ELR (cell line): ENCODE measurements at places on chromosomes 13 and 19.

- peak; percentile 18 for DNase-seq
These were observed 146.6 kb downstream of the RNF17 start for GRCh38 chr13:24910502-24911132.

DNA sequence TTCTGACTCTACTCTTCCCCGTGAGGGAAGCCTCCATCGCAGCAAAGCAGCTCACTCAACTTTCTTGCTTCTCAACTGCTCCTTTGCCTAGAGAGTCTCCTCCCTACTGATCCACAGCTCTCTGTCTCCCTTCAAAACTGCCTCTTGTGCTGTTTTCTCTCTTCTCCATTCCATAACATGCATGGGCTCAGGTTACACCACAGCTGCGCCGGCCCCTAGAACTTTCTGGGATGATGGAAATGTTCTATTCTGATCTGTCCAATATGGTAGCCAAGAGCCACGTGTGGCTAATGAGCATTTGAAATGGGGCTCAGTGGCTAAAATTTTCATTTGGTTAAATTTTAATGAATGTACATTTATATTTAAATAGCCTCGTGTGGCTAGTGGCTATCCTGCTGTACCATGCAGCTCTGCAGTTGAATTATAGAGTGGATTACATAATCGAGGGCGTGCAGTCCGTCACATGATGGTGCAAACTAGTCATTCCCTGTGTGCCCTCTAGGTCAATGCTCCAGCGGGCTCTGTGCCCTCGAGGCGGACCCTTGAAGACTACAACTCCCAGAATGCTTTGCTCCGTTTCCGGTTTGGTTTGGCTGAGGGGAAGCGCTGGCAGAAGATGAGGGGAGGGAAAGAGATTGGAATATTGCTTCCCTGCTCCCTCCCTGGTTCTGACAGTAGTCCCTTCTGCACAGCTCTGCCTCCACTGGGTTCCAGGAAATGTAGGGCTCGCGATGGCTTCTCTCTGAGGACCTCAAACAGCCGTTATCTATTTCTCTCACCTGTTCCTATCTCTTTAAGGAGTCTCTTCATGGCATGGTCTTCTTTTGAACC, 109.8 kb downstream of the CACNA1A start:
- DNase-seq: peak; percentile 85

- no peak for DNase-seq
These were observed 10.3 kb downstream of the TMEM272 start for GRCh38 chr13:51834581-51835171.

DNA sequence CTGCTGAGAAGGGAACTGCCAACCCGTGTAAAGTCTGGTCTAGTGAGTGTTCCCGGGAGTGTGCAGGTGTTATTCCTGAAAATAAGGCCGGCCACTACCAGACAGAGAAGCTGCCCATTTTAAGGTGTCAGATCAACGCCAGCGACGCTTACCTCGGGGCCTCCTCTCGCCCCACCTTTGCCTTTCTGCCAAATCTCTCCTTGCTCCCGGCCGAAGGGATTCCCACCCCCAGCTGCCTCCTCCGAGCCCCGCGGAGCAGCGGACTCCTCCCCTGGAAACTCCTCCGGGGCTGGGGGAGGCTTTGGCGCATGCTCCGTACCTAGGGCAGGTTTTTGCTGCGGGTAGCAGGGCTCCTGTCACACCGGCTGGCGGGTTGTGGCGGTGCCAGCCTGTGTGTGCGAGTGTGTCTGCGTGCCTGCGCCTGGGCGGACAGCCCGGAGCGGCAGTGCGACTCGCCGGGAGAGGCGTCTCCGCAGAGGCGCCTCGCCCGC, at the start of gene HS6ST3:
Gene HS6ST3 (plus strand): TSS at position 359 of the 491 bp plus-strand sequence.
- DNase-seq: peak; percentile 23

DNA sequence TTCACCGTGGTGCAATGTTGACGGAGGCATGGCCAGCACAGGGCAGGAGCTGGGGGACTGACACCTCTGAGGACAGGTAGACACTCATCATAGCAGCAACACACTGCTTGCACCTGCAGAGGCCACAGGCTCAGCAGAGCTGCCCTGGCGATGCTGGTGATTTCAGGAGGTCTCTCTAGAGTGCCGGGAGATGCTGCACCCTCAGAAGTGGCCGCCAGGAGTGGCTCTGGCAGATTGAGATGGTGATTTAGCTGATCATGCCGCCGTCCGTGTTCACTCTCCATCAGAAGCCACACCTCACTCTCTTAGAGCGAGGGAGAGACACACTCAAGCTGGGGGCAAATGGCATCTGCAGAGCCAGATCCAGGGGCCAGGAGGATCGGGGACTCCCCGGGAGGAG, 244.6 kb upstream of the SGCG start:
- DNase-seq: no peak

GRCh38 chr13:43784496-43784895, 2.3 kb downstream of the ENOX1 start:
- no peak for DNase-seq

- no peak for DNase-seq
These were observed 302.6 kb downstream of the PCDH9 start for GRCh38 chr13:66927562-66927961.

DNA sequence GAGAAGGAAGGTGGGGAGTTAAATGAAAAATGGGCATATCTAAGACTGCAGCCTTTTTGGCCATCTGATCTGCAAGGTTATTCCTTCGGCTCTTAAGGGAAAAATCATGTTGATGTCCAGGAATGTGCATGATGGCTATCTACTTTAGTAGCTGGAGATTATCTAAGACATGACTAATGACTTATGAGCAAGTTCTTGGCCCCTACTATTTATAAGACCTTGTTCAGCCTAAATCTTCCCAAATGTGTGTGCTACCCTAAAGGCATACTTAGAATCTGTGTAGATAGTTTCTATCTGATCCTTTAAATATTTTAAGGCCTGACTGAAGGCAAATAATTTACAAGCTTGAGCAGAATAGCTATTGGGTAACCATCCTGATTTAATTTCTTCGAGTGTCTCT, 41.8 kb upstream of the CD177 start:
- DNase-seq: peak; percentile 40

DNA sequence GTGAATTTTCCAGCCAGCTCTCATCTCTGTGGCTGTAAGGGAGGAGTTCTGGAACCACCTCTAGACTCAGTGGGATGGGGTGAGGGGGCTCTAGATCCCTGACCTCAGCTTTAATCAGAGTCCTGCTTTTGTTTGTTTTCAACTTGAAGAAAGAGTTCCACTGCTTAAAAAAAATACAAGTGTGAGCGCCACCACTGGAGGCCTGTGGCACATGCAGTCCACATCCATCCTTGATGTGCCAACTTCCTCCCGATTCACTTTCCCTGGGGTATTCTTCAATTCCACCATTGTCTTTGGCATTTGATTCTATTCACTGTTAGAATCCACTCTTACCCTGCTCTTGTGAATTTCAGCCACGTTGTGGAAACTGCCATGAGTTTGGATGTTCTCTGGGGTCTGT, 62.4 kb upstream of the GJB6 start:
- peak; percentile 16 for DNase-seq

GRCh38 chr13:98372876-98373275, 195.8 kb upstream of the RNF113B start:
- DNase-seq: no peak

- DNase-seq: no peak
These were observed 5.0 kb upstream of the JUNB start for GRCh38 chr19:12786141-12786870.

- no peak for DNase-seq
These were observed 5.2 kb upstream of the KBTBD7 start for GRCh38 chr13:41199526-41199925.

DNA sequence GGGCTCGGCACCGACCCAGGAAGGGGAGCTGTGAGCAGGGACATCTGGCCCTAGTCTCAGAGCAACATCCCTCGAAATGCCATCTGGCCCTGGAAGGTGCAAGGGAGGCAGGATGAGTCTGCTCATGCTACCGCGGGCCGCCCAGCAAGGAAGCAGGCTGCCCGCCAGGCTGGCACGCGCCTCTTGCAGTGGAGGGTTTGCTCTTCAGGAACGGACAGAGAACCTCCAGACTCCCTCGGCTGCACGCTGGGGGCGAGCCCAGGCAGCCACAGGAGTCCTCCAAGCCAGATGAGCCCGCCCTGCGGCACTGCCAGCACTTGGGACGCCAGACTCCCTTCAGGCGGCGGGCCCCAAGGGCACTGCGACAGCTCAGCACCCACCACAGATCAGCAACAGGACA, 10.1 kb upstream of the ATP8B3 start:
- no peak for DNase-seq

DNA sequence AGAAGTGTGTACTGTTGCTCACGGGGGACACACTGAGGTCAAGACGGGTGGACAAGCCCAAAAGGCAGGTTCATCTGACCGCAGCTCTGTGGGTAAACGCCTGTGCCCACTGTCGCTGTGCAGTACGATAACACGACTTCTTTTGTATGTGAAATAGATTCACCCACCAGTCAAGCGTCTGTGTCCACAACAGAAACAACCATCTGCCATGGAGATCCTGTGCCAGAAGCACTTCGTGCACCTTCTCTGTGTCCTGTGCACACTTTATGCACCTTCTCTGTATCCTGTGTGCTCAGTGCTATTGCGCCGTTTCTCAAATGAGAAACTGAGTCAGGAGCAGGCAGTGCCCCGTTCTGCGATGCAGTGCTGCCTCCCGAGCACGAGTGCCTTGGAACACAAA, 138.9 kb downstream of the ATP11A start:
- DNase-seq: no peak

GRCh38 chr19:33403221-33403972, 29.9 kb downstream of the CEBPG start:
- DNase-seq: no peak

- peak; percentile 37 for DNase-seq
These were observed 2.0 kb upstream of the ZIC2 start for GRCh38 chr13:99979453-99980200.
